ENCODE measurements at places on chromosomes 7 and 10.

DNA sequence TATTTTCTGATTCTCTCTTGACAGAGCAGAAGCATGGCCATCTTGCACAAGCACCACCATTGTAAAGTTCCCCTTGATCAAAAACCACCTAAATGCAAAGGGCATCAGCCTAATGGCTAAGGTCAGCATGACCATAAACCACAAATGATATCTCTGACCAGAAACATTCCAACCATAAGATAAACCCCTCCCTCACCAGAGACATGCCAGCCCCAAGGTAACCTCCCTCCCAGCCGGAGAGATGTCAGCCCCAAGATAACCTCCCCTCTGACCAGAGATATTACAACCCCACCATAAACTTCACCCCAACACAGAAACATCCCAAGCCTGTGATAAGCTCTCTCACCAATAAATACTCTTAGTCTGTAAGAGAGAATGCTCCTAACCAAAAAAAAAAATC lies 72.1 kb upstream of the CDK1 start:
- DNase-seq, result no peak

DNA sequence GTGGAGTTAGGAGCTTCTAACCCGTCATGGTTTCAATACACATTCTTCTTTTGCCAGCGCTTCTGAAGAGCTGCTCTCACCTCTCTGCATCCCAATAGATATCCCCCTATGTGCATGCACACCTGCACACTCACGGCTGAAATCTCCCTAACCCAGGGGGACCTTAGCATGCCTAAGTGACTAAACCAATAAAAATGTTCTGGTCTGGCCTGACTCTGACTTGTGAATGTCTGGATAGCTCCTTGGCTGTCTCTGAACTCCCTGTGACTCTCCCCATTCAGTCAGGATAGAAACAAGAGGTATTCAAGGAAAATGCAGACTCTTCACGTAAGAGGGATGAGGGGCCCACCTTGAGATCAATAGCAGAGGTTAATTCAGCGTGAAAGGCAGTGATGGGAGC lies 22.4 kb downstream of the PRSS2 start:
- no peak for DNase-seq

DNA sequence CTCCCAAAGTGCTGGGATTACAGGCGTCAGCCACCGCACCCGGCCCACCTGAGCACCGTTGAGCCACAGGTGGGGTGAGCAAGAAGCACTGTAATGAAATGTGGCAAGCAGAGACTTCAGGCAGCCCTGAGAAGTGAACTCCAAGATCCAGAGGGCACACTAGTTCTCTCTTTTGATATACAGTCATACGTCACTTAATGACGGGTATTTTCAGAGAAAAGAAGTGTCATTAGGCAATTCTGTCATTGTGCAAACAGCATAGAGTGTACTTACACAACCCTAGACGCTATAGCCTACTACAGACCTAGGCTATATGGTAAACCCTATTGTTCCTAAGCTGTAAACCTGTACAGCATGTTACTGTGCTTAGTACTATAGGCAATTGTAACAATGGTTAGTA lies 7.9 kb downstream of the PANK1 start:
- DNase-seq, result no peak

DNA sequence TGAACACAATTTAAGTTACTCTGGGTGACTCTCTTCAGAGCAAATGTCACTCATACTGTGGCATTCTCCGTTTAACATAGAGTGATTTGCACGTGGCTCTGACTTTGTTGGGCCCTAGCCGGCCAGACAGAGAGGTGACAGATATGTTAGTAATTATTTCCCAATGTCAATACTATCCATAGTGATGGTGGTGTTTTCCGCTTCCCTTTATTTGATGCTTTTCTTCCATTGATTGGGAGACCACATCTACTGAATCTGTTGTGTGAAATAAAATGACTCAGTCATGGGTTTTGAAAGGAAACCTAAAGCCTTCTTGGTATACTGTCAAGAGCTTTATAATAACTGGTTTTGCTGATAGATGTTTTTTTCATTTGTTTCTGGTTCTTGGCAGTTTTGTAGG lies 7.4 kb downstream of the AVL9 start:
- no peak for DNase-seq

DNA sequence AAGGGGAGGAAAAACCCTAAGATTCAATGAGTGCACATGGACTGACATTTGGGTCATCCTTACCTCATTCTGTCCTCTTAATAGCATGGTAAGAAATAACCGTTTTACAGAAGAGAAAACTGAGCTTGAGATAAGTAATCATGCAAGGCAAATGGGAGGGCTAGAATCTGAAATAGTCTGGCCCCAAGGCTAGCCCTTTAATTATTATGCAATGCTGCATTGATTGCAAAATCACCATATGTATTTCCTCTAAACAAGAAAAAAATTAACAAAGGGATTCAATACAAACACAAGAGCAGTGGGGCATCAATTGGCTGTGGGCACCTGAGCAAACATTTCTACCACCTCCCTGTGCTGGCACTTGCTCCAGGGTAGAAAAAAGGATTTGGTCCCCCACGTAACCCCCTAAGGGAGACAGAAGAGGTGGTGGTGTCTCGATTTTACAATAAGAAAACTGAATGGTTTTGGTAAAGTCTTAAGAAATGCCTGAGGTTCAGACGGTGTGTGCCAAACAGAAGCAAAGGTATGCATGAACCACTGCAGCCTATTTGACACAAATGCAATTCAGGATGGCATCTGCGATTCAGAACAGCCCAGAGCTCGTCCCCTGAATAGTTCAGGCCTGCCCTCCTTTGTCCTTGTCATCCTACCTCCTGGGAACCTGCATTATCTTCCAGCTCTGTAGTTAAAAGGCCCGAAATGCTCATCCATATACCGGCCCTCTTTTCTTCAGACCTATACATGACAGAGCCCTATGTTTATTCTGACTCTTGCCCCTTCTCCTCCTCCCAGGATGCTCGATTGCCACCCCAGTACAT lies 23.6 kb downstream of the PIP4K2A start:
- no peak for DNase-seq

- no peak for DNase-seq
Measured at GRCh38 chr7:134942690-134943466, 43.4 kb upstream of the AGBL3 start.

DNA sequence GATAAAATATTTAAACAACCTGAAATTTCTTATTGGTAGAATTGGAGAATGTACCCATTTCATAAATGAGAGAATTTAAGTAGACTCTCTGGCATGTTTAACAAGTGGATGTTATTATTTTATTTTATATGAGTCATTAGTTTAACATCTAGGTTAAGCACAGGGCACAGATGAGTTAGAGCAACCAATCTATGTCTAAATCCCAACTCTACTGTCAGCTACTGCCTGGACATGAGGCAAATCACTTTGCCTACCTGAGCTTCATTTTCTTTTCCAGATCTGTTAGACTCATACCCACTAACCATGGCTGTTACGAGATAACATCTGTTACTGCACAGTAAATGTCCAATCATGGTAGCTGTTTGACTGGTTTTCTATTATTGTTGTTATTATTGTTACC lies 251.1 kb downstream of the INHBA start:
- DNase-seq, result no peak

DNA sequence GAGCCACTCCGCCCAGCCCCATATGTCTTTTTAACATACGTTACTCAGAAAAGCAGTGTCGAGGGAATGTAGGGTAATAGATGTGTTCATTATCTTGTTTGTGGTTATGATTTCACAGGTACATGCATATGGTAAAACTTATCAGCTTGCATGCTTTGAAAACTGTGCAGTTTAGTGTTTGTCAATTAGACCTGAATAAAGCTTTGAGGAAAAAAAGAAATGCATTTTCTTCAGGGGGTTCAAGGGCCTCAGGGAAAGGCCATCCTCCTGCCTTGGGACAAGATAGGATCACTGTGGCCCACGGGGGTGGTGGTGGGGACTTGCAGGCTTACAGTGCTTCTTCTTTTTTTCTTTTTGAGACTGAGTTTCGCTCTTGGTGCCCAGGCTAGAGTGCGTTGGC lies 16.0 kb upstream of the C10orf95 start:
- DNase-seq, result no peak

- no peak for DNase-seq
Measured at GRCh38 chr10:105041956-105042355, 400.9 kb downstream of the SORCS3 start.

GRCh38 chr7:111173528-111173927 lies 82.6 kb downstream of the LRRN3 start:
- DNase-seq, result no peak

GRCh38 chr10:22325272-22326144 lies 4.6 kb downstream of the BMI1 start:
- DNase-seq, result no peak

- DNase-seq, result no peak
Measured at GRCh38 chr7:93364806-93365205, 132.6 kb downstream of the VPS50 start.

- DNase-seq, result no peak
Measured at GRCh38 chr10:3424111-3424851, 251.7 kb upstream of the PITRM1 start.

DNA sequence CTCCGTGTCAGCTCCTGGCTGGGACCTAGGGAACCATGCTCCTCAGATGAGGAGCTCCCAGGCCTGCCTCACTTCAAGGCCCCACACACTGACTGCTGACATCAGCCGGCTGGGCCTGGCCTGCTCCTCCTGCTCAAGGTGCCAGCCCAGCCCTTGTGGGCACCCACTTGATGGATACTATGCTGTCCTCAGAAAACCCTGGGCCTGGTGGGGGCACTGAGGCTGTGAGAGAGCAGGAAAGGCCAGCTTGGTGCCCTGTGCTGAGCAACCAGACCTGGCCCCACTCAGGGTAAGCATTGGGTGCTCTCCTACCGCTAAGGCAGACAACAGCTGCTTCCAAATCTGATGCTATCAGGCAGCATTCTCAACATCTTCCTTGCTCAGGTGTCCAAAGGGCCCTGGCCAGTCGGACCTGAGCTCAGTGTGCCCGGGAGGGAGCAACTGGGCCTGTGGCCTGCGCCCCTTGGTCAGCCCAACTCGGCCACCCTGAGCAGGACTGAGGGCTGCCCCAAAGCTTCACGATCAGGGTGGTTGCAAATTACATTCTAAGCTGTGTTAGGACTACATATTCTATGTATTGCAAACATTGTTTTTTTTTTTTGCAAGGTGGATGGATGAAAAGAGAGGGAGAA lies 21.9 kb upstream of the ANTXRL start:
- DNase-seq, result no peak

- DNase-seq, result no peak
Measured at GRCh38 chr10:113108194-113108835, 158.3 kb downstream of the TCF7L2 start.

GRCh38 chr10:114607358-114607998 lies 50.6 kb downstream of the ABLIM1 start:
- no peak for DNase-seq

- DNase-seq, result no peak
Measured at GRCh38 chr10:22466763-22467334, 121.6 kb downstream of the SPAG6 start.

- DNase-seq, result no peak
Measured at GRCh38 chr10:29241925-29242324, 46.9 kb upstream of the LYZL1 start.

DNA sequence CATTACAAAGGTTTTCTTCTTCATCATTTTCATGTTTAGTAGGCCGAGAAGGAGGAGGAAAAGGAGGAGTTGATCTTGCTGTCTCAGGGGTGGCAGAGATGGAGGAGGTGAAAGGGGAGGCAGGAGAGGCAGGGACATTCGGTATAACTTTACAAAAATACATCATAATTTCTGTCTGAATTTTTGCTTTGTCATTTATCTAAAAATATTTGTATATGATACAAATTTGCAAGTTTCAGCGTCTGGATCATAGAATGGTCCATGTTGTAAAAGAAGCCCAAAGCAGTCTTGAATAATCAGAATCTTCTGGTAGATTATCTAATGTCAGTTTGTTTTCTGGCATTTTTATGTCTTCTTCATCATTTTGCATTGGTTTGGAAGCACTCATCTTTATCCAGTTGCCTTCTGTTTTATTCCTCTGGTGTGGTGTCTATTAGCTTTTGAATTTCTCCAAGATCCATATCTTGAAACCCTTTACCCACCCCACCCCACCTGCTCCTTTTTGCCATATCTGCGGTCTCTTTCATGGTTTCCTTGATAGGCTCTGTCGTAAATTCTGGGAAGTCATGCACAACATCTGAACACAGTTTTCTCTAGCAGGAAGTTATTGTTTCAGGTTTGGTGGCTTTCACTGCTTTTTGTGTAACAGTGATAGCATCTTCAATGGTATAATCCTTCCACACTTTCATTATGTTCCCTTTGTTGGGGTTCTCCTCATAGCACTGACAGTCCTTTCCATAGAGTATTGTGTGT lies 95.0 kb downstream of the ST7 start:
- DNase-seq, result no peak

DNA sequence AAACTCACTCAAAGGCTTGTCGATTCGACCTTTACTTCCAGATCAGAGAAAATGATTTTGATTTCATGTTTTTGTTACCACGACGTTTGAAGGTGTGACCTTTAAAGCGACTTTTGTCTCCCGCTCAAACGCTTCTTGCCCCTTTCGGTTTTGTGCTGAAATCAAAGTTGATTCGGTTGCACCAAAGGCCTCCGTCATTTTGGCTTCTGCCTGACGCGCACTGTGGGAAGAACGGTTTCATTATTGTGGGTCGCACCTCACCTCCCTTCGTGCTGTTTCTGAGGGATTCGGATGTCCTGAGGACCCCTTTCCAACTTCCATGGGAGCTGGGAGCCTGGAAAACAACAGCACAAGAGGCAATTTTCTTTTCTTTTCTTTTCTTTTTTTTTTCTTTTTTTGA lies 176.9 kb downstream of the DNAJB6 start:
- DNase-seq, result no peak

DNA sequence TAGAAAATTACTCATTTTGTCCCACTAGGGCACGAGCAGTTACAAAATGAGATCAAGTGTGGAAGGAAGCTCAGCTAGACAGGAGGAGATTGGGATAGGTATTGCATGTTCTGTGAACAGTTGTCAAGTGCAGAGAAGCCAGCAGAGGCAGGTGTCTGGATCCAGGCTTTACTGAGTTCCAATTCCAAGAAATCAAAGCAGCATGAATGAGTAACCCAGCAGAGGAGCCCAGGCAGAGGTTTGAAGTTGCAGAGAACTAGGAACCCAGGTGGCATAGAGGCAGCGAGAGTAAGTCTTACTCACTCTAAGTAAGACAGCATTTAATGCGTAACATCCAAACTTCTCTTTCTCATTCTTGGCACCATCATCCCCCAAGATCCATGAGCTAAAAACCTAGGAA lies 11.8 kb downstream of the MRC1 start:
- DNase-seq, result no peak

- no peak for DNase-seq
Measured at GRCh38 chr7:91946549-91946948, 5.9 kb downstream of the AKAP9 start.

DNA sequence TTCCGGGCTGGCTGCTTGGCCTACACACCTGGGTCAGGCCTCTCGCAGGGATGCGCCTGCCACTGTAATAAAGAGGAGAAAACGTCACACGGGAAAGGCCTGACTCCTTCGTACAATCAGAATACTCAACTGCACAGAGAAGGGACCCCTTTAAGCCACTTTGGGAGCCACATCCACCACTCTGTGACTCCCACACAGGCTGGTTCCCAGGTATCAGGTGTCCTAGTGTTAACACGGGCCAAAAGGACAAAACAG lies 5.8 kb upstream of the ZNF736 start:
- no peak for DNase-seq
